SJSA1 (cell line): ENCODE measurements at places on chromosomes 13 and 19. TPM values are rescaled to one million over a fixed set of nuclear protein-coding genes. Genes with fewer than 3 reads are reported as not detected.

ZNF575 gene
- total RNA-seq = 0.09 and 0.42 TPM in 2 replicates

PEG3 gene
- total RNA-seq = not detected in 2 replicates

CACNG6 gene
- total RNA-seq = 0.11 TPM in 1 of 2 replicates, not detected in the other

DMKN gene
- total RNA-seq = not detected in 2 replicates

B3GNT8 gene
- total RNA-seq = not detected in 2 replicates

SWSAP1 gene
- 0.38 and 0.79 TPM in 2 replicates for total RNA-seq

GRCh38 chr19:19134687-19135158, 3.6 kb downstream of the TMEM161A start:
- H3K27ac ChIP-seq = no peak overlapping the region
- no peaks in the 10 kb centered on the region for H3K27me3 ChIP-seq
- H3K4me1 ChIP-seq = peaks cover 9% of the 10 kb centered on the region
- DNase-seq = no peak

DNA sequence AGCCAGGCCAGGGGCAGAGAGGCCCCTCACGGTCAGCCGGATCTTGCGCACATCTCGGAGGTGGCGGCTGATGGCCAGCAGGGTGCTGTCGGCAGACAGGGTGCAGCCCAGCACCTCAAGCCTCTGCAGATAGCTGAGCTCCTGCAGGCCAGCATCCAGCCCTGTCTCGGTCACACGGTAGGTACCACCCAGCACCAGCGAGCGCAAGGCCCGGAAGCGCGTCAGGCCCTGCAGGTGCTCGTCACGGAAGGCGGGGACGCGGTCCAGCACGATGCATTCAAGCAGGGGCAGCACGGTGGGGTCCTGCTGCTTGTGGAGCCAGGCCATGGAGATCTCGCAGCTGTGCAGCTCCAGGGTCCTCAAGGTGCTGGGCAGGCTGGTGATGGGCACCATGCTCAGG, 7.7 kb downstream of the FBXL12 start:
- H3K36me3 ChIP-seq = peaks cover 74% of the 10 kb centered on the region
- no peak overlapping the region for H3K27ac ChIP-seq
- no peaks in the 10 kb centered on the region for H3K4me1 ChIP-seq
- H3K27me3 ChIP-seq = no peaks in the 10 kb centered on the region
- no peak overlapping the region for H3K4me3 ChIP-seq

DNA sequence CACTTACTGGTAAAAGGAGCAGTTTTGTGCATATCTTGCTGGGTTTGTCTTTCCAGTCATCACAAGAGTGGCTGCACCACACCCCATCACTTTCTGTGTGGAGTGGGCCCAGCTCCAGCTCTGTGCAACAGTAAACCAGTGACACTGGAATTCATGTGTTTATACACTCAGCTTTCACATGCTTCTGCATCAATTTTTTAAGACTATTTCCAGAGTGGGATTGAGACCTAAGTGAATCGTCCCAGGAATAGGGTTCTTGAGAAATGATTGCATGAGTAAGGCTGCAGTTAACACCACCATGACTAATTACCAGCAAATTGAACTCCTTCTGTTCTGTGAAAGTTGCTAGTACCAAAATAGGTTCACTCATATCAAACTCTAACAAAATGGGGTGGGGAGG, 5.3 kb upstream of the CFAP97D2 start:
- DNase-seq = no peak
- no peak overlapping the region for H3K27ac ChIP-seq
- H3K36me3 ChIP-seq = no peaks in the 10 kb centered on the region
- no peak overlapping the region for H3K4me3 ChIP-seq

- no peaks in the 10 kb centered on the region for H3K4me1 ChIP-seq
- H3K4me3 ChIP-seq = no peak overlapping the region
- H3K36me3 ChIP-seq = no peaks in the 10 kb centered on the region
- H3K27me3 ChIP-seq = no peaks in the 10 kb centered on the region
These were observed 523.6 kb downstream of the DCT start for GRCh38 chr13:93955904-93956303.

GRCh38 chr13:55992145-55992544, 1148.6 kb upstream of the PRR20A start:
- no peaks in the 10 kb centered on the region for H3K36me3 ChIP-seq
- DNase-seq = no peak
- H3K27me3 ChIP-seq = no peaks in the 10 kb centered on the region

GRCh38 chr13:28744091-28744536, 25.3 kb upstream of the SLC46A3 start:
- H3K27ac ChIP-seq = peak overlapping the region; percentile 87
- DNase-seq = peak; percentile 73
